ENCODE measurements at places on chromosomes 12 and 14. TPM values are rescaled to one million over a fixed set of nuclear protein-coding genes. Genes with fewer than 3 reads are reported as not detected.

SMIM41 gene
- total RNA-seq, result not detected

TAS2R50 gene
- 1.2 TPM for total RNA-seq

VDR gene
- 0.73 TPM for total RNA-seq

PRICKLE1 gene
- 2.4 TPM for total RNA-seq

ASCL1 gene
- not detected for total RNA-seq

NR1H4 gene
- total RNA-seq, result not detected

CACNA1C gene
- total RNA-seq, result 0.16 TPM

TGFB3 gene
- total RNA-seq, result 9.6 TPM

LRFN5 gene
- total RNA-seq, result not detected

RNASE7 gene
- not detected for total RNA-seq

SOX5 gene
- total RNA-seq, result not detected

AKT1 gene
- total RNA-seq, result 95.7 TPM

LTB4R gene
- 10.1 TPM for total RNA-seq

FANCM gene
- 11.2 TPM for total RNA-seq

SRP54 gene
- 60.7 TPM for total RNA-seq

GRCh38 chr14:96362071-96362964 lies 823 bp downstream of the ATG2B start:
- DNase-seq, result peak; percentile 31

DNA sequence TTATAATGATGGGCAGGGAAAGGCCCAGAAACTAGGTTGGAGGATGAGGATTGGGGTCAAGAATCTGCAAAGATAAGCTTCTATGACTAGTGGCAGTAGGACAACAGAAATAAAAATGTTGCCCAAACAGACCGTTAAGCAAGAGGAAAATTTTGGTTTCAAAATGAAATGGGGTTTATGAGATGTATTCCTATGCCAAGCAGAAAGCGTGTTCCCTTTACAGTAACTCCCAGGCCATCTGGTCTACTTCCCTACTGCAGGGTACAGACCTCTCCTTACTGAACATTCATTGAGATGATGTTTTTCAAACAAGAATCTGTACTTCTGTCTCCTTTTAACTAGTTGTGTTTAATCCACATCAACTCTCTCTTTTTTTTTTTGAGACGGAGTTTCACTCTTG lies 20.4 kb upstream of the TMEM229B start:
- DNase-seq, result no peak

GRCh38 chr12:103806803-103807202 lies 34.2 kb downstream of the NT5DC3 start:
- DNase-seq, result no peak

DNA sequence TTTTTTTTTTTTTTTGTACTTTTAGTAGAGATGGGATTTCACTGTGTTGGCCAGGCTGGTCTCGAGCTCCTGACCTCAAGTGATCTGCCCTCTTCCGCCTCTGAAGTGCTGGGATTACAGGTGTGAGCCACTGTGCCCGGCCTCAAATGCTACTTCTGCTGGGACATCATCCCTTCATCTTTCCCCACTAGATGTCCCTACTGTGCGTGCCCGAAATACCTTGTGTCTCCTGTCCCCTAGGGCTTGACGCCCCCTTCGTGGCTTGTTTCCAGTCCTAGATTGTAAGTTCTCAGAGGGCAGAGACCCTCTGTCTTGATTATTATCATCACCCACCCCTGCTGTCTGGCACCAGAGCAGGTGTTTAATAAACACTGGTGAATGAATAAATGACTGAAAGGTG lies 14.9 kb downstream of the CCDC63 start:
- DNase-seq, result no peak

DNA sequence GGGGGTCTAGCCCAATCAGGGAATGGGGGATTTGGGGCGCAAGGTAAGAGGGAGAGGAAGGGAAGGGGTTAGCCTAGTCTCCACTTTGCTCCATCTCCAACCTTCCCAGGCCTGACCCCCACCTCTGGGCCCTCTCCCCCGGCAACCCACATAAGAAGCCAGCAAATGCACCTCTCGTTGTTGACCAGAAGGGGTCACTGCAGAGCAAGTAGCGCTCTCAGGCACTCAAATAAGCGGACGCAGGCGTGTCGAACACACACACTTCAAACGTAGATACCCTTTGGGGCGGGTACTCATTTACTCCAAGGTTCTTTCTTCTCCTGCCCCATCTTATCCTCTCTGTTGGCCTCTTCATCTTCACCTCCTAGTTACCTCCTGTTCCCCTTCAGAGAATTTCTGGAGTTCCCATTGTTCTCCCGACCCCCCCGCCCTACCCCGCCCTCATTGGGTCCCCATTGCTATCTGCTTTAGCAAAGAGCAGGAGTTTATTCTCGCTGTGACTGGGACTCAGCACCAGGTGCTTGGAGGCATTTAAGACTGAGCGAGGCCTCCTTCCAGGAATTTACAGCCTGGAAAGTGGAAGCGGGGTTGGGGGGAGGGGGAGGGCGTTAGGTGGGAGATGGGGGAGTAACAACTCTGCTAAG lies 1.5 kb upstream of the SRRM4 start:
- no peak for DNase-seq

- DNase-seq, result peak; percentile 56
These were observed 131.8 kb downstream of the ERC1 start for GRCh38 chr12:1122786-1123185.

GRCh38 chr14:26622611-26623010 lies 24.8 kb upstream of the NOVA1 start:
- DNase-seq, result no peak

- no peak for DNase-seq
These were observed 19.3 kb downstream of the CHD8 start for GRCh38 chr14:21436567-21437062.

- no peak for DNase-seq
These were observed 110.6 kb downstream of the CACNA1C start for GRCh38 chr12:2163177-2163941.

- no peak for DNase-seq
These were observed 2.1 kb downstream of the RNASE13 start for GRCh38 chr14:21032326-21033132.

DNA sequence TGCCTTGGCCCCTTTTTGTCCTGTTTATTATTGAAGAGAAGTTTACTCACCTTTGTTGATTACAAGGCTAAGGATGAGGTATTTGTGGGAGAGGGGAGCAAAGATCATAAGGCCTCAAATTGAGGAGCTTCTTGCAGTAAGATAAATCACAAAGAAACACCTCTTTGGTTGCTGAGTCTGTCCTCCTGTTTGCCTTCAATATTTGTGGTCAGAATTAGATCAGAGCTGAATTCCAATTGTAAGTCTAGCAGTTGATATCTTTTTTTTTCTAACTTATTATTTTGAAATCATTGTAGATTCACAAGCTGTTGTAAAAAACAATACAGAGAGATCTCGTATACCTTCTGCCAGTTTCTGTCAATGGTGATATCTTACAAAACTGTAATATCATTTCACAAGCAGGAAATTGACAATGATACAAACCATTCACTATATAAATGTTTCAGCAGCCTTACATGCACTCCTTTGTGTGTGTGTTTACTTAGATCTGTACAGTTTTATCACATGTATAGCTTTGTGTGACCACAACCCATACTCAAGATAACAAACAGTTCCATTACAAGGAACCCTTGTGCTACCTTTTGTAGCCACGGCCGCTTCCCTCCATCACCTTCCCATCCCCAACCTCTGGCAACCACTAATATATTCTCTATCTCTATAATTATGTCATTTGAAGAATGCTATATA lies 97.4 kb downstream of the KICS2 start:
- no peak for DNase-seq

DNA sequence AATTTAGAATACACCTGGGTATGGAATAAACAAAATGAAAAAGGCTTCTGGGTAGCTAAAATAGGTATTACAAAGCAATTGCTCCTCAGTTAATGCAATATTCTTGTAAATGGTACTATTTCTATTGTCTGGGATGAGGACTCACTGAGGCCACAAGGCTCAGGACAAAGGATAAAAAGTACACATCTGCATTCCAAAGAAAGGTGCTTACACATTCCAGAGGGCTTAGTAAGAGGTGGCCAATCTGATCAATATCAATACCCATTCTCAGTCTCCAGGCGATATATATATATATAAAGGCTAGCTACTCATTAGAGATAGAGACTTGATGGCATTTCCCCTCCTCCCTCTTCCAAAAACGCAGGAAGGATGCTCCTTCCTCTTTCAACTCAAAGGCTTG lies 43.8 kb downstream of the ATXN7L3B start:
- DNase-seq, result no peak

GRCh38 chr12:14841761-14842160 lies 1.6 kb downstream of the ART4 start:
- DNase-seq, result no peak

DNA sequence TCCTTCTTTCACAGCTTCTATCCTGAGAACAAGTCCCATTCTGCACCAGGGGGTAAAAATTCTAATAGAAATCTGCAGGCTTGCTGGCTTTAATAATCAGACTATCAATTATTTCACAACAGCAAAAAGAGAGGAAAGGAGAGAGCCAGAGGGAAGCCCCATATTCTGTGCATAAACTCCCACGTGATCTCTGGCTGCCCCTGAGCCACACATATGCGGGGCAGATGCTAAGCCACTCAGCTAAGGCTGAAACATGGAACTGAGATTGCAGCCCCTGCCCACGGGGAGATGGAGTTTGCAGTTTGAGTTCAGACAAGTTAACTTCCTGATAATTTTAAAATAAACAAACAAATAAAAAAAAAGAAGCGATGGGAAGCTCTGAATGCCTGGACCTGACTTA lies 254.4 kb upstream of the CCDC196 start:
- no peak for DNase-seq

GRCh38 chr14:77141214-77142004 lies at the start of gene ZDHHC22:
Gene ZDHHC22, minus strand, starts transcription at chr14:77141791. Its CDS starts 2,053 bp downstream, at chr14:77139738.
- DNase-seq, result no peak

GRCh38 chr12:83158613-83159207 lies 472.0 kb downstream of the TMTC2 start:
- DNase-seq, result no peak

DNA sequence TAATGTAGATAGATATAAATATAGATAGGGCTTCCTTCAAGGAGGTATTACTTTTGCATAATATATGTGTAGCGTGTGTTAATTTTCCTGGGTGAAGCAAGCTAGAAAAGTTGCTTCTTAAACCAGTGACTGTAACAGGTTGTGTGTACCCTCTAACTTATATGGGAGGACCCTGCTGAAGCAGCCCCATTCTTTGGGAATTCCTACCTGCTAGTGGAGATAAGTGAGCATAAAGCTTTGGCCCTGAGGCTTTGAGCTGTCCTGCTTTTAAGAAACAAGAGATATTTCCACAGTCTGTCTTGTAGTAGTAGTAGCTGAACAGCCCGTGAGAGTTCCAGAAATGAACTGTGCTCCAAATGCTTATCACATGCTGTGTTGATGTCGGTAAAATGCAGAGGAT lies 8.6 kb downstream of the RMST start:
- no peak for DNase-seq

- DNase-seq, result no peak
These were observed 8.2 kb upstream of the PPP2R5E start for GRCh38 chr14:63551332-63551731.

GRCh38 chr14:73741876-73742519 lies 27.8 kb upstream of the PNMA1 start:
- DNase-seq, result no peak

DNA sequence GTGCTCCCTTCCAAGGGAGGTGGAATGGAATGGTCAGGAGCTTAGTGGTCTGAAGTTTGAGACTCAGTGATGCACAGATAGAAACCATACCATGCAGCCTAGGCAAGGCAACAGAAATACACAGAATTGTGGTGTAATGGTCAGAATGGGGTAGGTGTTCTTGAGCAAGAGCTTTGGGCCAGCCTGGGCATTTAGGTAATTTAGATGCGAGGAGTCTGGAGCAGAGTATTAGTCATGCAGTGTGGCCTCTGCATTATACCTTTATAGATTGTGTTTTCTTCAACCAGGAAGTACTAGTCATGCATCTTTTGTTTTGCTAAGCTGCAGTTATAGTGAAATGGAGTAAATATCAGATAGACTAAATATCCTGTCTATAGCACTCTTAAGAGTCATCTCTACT lies 118.3 kb downstream of the DAAM1 start:
- DNase-seq, result no peak

GRCh38 chr14:93712079-93712837 lies 76.0 kb downstream of the PRIMA1 start:
- DNase-seq, result no peak

- no peak for DNase-seq
These were observed 36.2 kb upstream of the TMEM260 start for GRCh38 chr14:56543436-56543835.

GRCh38 chr14:21257394-21257909 lies 11.8 kb downstream of the HNRNPC start:
- DNase-seq, result no peak

GRCh38 chr14:28142400-28143015 lies 624.1 kb upstream of the FOXG1 start:
- no peak for DNase-seq

DNA sequence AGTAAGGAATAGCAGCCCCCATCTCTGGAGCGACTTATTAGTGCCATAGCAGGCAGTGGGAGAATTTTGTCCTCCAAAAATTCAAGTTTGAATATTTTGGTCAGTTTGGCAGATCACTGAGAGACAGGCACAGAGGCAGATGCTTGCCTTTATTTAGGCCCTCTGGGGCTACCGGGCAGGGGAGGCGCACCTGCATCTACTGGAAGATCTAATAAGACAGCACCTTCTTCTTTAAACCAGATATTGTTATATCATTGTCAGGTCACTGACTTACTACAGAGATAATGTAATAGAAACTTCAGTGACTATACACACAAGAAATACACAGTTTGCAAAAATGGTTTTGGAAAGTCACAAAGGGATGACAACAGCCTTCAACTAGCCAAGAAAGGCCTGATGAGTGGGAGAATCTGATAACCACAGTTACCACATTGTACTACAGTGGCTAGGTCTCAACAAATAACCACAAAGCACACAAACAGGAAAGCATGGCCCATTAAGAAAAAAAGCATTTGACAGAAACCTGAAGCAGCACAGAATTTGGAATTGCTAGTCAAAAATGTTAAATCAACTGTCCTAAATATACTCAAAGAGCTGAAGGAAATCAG lies 56.8 kb downstream of the CDK17 start:
- DNase-seq, result no peak

DNA sequence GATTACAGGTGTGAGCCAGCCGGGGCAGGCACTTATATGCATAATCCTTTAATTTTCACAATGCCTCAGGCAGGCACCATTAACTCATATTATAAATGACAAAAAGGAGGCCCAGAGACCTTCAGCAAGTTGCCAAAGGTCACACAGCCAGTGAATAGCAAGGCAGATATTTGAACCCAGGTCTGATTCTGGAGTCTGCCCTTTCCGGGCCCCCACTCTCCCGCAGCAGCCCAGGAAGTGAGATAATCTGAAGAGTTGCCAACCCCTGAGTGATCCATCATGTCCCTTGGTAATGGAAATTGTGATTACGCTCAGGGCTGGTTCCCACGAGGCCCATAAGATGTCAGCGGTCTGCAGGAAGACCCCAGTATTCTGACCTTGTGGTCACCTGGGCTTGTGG lies 95.3 kb upstream of the MED13L start:
- DNase-seq, result no peak

DNA sequence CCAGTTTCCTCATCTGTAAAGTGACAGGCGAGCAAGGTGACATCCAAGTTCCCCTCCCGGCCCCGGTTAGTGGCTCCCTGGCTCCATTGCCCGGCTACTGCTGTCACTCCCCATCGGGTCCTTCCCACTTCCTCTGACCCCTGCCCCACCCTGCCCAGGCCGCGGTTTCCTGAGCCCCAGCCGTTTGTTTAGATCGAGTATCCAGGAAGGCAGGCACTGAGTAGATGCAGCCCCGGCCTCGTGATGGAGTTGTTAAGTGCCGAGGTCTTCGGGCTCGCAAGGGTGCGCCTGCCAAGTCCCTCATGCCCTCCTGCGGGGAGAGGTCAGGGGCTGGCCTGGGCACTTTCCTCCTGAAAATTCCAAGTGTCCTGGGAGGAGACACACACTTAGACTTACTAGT lies 55.4 kb downstream of the TEAD4 start:
- no peak for DNase-seq

GRCh38 chr12:68264857-68265256 lies 11.5 kb upstream of the IL22 start:
- DNase-seq, result no peak

All from naive thymus-derived CD8-positive, alpha-beta T cell (primary cell).